ENCODE measurements at places on chromosomes 13 and 19.

DNA sequence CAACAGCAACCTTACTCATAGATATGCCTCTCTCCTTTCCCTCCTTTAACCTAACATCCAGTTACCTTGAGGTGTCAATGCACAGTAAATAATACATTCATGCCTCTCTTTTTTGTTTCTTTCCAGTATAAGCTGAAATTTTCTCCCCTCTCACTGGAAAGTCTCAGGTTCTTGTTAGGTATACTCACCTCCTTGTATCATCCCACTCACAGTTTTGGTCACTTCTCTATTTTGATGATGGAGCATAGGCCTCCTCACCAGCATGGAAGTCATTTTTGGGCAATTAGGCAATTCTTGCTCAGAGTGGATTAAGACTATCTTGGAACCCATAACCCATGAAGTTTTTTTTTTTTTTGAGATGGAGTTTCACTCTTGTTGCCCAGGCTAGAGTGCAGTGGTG lies 5.7 kb upstream of the LGALS14 start:
- no peak for DNase-seq

DNA sequence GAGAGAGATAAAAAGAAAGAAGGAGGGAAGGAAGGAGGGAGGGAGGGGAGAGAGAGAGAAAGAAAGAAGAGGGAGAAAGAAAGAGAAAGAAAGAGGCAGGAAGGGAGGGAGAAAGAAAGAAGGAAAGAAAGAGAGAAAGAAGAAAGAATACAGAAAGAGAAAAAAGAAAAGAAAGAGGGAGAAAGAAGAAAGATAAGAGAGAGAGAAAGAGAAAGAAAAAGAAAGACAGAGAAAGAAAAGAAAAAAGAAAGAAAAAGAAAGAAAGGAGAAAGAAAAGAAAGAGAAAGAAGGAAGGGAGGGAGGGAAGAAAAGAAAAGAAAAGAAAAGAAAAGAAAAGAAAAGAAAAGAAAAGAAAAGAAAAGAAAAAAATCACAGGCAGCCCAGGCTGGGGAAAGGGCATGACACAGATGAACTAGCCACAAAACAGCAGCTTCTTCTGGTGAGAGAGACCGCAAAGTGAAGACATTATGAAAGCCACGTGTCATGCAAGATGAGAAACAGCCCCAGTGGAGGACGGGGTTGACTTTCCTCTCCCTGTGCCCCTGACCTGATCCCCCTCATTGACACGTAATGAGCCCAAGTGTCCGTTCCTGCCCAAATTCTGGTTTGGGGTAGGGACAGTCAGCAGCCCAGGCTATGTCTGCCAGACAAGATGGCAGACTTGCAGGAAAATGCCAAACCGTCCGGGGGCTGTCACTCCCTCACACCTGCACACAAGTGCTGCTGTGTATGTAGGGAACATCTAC lies 102.1 kb downstream of the INSR start:
- peak; percentile 21 for DNase-seq

GRCh38 chr19:42512743-42513304 lies 15.5 kb downstream of the CEACAM1 start:
- no peak for DNase-seq

DNA sequence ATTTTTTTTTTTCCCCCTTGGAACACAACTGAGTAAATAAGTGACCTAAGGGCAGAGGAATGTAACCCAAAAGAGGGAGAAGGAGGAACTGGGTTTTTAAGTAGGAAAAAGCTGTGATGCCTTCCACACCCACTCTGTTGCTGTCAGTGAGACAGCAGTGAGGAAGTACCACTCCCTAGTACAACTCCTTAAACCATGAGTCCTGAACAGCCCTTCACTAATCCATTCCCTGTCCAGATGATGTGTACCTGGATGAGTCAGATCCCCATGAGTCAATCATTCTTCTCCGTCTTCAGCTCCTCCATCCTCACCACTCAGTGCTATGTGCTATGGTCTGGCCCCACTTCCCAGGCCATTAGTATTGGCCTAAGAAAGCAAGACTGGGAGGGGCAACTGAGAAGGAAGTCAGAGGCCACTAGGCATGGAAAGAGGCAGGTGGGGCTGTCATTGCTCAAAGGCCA lies 12.9 kb upstream of the CXCL17 start:
- DNase-seq: no peak

- peak; percentile 59 for DNase-seq
These were observed at the start of gene AXL for GRCh38 chr19:41218615-41219507. TSS of gene AXL (plus strand) at chr19:41219223. CDS start at chr19:41219393, 170 bp downstream.
